Caudate nucleus (tissue), 63 donors: ENCODE measurements at places on chromosomes 11 and 22.

GRCh38 chr11:13221722-13222121, 55.9 kb upstream of the BMAL1 start:
- no peak for DNase-seq

- DNase-seq = no peak
These were observed 287.0 kb downstream of the FAT3 start for GRCh38 chr11:92511522-92512203.

GRCh38 chr11:29280452-29280851, 736.4 kb downstream of the KCNA4 start:
- no peak for DNase-seq

GRCh38 chr11:44912270-44912987, 38.3 kb downstream of the TP53I11 start:
- DNase-seq = no peak

DNA sequence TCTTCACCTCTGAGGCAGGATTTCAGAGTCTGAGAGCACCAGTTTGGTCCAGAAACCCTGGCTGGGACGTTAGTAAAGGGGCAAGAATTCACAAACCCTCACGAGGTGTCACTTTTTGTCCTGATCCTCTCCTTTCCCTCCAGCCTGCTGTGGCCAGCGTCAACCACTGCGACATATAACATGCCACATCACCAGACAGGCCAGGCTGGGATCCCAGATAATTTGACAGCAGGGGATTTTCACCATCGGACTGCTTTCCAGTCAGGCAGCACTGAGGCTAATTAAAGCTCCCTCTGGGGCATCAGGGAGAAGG, 36.8 kb upstream of the RBFOX2 start:
- DNase-seq = peak; percentile 25

DNA sequence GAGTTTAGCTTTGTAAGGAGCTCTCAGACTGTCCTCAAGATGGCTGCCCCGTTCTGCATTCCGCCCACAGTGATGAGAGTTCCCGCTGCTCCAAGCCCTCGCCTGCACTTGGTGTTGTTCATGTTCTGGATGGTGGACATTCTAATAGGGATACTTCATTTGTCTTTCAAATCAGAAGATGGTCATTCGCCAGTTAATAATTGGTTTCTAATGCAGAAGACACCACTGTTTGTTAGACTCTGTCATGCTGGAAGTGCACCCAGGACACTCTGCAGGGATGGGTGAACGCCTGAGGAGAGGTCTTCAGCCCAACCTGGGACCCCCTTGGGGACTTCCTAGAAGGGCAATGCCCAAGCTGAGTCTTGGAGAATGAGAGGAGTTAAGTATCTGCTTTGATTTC, 836.4 kb downstream of the TBC1D22A start:
- no peak for DNase-seq

DNA sequence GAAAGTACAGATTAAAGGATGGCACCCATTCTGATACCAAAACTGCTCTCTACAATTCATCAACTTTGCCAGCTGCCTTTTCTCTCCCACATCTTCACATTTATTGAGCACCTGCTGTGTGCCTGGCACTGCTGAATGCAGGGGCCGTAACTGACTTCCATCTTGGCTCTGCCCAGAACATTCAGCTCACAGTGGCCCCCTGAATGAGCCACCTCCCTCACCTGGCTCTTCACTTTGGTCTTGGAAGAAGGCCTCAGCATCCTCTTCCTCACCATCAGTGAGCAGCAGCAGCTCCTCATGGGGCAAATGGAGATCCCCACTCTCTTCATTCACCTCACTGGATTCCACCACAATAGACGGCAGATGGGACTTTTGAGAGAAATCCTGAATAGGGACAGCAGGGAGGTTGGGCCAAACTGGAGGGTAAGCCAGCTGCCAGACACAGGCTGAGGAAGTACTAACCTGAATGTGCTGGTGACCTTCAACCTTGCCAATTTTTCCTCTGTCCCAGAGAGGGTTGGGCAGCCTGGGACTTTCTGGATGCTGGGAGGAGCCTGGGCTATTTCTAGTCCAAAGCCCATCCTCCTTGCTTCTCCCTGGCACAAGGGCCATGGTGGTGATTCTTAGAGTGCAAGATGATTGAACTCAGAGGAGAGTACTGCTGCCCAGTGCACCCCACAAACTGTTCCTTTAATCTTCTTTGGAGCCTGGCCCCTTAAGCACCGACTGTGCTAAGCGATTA, 1.9 kb upstream of the UQCC3 start:
- DNase-seq = no peak

- no peak for DNase-seq
These were observed 3.4 kb downstream of the ABCC8 start for GRCh38 chr11:17473071-17473744.

GRCh38 chr11:76083563-76084451, 122.5 kb downstream of the WNT11 start:
- DNase-seq = no peak
